ENCODE measurements at places on chromosomes 16 and 17.
A peak's percentile ranks its signal among the peaks of the same experiment; 100 is the strongest.

DNA sequence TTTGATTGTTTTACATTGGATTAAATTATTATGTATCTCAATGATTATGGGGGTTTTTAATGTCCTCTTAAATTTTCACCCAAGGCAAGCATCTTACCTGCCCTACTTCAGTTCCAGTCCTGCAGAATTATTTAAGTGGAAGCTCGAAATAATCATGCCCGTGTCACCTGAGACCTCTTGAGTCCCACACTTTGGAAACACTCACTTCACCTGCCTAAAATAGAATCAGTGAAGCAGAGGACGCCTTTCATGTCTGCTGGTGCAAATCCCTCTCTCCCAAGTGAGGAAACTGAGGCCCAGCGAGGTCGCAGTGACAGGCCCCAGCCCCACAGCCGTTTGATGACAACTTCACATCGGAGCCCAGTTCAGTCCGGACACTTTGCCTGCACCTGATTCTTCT, 284.6 kb downstream of the C16orf95 start:
- H3K27ac ChIP-seq: no peak overlapping the region
- H3K36me3 ChIP-seq: no peaks in the 10 kb centered on the region
- no peaks in the 10 kb centered on the region for H3K4me1 ChIP-seq
- H3K4me3 ChIP-seq: no peak overlapping the region
- no peak for ATAC-seq

- H3K27ac ChIP-seq: peak overlapping the region; percentile 38
- H3K27me3 ChIP-seq: no peaks in the 10 kb centered on the region
- H3K36me3 ChIP-seq: peaks cover 55% of the 10 kb centered on the region
- ATAC-seq: peak; percentile 26
- H3K4me1 ChIP-seq: peaks cover 8% of the 10 kb centered on the region
Observed at GRCh38 chr17:17139972-17140589, 66.1 kb downstream of the PLD6 start.

DNA sequence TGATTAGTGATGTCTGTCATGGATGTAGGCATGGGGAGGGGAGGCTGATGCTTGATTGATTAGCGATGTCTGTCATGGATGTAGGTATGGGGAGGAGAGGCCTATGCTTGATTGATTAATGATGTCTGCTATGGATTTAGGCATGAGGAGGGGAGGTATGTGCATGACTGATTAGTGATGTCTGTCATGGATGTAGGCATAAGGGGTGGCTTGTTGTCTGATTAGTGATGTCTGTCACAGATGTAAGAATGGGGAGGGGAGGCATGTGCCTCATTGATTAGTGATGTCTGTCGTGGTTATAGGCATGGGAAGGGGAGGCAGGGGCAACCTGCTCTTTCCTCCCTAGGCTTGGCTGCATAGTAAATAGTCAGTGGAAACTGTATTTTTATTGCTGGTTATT, 409.4 kb downstream of the HAPSTR1 start:
- H3K27me3 ChIP-seq: peaks cover 3% of the 10 kb centered on the region
- no peak for ATAC-seq
- no peak overlapping the region for H3K27ac ChIP-seq
- no peak overlapping the region for H3K4me3 ChIP-seq
- no peaks in the 10 kb centered on the region for H3K36me3 ChIP-seq

DNA sequence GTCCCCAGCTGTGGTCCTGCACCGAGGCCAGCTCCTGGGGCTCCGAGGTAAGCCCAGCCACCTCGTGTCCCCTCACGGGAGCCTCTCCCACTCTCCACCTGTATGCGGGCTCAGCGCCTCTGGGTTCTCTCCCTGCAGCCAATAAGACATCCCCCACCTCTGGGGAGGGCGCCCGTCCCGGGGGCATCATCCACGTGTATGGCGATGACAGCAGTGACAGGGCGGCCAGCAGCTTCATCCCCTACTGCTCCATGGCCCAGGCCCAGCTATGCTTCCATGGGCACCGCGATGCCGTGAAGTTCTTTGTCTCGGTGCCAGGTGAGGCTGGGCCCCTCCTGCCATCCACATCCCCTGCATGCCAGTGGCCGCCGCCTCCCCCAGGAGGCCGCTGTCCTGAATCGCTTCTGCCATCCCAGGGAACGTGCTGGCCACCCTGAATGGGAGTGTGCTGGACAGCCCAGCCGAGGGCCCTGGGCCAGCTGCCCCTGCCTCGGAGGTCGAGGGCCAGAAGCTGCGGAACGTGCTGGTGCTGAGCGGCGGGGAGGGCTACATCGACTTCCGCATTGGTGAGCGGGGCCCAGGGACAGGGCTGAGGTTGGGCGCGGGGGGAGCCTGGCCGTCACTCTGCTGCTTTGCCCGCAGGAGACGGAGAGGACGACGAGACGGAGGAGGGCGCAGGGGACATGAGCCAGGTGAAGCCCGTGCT, 3.1 kb downstream of the NME3 start:
- no peaks in the 10 kb centered on the region for H3K27me3 ChIP-seq
- H3K4me3 ChIP-seq: no peak overlapping the region
- peak overlapping the region; percentile 25 for H3K27ac ChIP-seq
- peaks cover 7% of the 10 kb centered on the region for H3K4me1 ChIP-seq
- no peak for ATAC-seq
- H3K36me3 ChIP-seq: peaks cover 36% of the 10 kb centered on the region

- H3K27me3 ChIP-seq: no peaks in the 10 kb centered on the region
- H3K4me3 ChIP-seq: no peak overlapping the region
- no peaks in the 10 kb centered on the region for H3K36me3 ChIP-seq
- no peak overlapping the region for H3K27ac ChIP-seq
Observed at GRCh38 chr17:82121660-82122629, 23.9 kb upstream of the FASN start.

GRCh38 chr16:69834807-69835466, 72.8 kb downstream of the WWP2 start:
- H3K36me3 ChIP-seq: peaks cover 32% of the 10 kb centered on the region
- no peak overlapping the region for H3K27ac ChIP-seq
- no peak overlapping the region for H3K4me3 ChIP-seq
- no peaks in the 10 kb centered on the region for H3K27me3 ChIP-seq

- no peak within 1 kb of the TSS for H3K4me3 ChIP-seq
- no peaks in the 10 kb centered on the region for H3K36me3 ChIP-seq
Observed at GRCh38 chr17:44267818-44268490, at the start of gene SLC4A1. TSS of gene SLC4A1 (minus strand) at chr17:44268135. CDS start at chr17:44262866, 5,269 bp downstream.

DNA sequence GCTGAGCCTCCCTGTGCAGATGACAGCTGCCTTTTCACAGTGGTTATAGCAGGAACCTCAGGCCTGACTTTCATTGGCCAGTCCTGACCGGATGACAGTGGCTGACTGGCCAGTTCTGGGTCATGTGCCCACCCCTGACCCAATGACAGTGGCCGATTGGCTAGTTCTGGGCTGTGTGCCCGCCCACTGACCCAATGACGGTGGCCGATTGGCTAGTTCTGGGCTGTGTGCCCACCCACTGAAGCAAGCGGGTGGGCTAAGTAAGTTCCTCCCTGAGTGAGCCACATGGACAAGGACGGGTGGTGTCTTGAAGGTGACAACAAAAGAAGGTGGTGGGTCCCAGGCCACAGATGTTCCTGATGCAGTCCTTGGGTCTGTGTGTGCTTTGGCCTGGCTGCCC, 9.5 kb downstream of the DEF8 start:
- peaks cover 11% of the 10 kb centered on the region for H3K36me3 ChIP-seq
- no peak overlapping the region for H3K4me3 ChIP-seq
- H3K4me1 ChIP-seq: no peaks in the 10 kb centered on the region
- no peaks in the 10 kb centered on the region for H3K27me3 ChIP-seq

GRCh38 chr17:10827898-10828552, 9.9 kb downstream of the PIRT start:
- H3K27me3 ChIP-seq: peaks cover 22% of the 10 kb centered on the region
- H3K4me1 ChIP-seq: no peaks in the 10 kb centered on the region
- no peaks in the 10 kb centered on the region for H3K36me3 ChIP-seq
- H3K27ac ChIP-seq: no peak overlapping the region
- H3K4me3 ChIP-seq: no peak overlapping the region

GRCh38 chr17:70060415-70060814, 14.6 kb upstream of the KCNJ16 start:
- no peaks in the 10 kb centered on the region for H3K36me3 ChIP-seq
- ATAC-seq: no peak
- no peak overlapping the region for H3K27ac ChIP-seq

DNA sequence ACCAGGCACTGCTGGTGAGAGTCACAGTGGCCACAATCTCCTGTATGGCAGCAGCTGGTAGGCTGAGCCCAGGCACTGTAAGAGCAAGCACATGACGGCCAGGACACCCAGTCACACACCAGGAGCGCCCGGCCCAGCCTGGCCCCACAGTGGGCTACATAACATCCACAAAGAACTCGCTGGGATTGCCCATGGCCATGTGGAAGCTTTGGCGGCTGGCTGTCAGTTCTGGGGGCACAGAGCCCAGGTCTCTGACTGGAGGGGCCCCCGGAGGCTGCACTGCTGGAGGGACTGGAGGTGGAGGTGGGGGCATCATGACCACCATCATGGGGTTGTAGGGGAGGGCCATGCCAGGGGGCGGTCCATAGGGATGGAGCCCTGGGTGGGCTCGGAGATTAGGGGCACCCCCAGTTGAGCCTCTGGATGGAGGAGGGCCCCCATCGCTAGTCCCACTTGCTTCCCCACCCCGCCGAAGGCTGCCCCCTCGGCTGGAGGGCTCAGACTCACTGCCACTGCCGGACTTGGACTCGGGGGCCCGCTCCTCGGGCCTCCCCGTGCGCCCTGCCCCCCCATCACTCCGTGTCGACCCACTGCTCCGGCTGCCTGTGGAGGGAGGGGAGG, 6.1 kb downstream of the ACADVL start:
- ATAC-seq: no peak
- peaks cover 17% of the 10 kb centered on the region for H3K4me1 ChIP-seq
- no peak overlapping the region for H3K27ac ChIP-seq
- no peak overlapping the region for H3K4me3 ChIP-seq
- H3K27me3 ChIP-seq: no peaks in the 10 kb centered on the region

DNA sequence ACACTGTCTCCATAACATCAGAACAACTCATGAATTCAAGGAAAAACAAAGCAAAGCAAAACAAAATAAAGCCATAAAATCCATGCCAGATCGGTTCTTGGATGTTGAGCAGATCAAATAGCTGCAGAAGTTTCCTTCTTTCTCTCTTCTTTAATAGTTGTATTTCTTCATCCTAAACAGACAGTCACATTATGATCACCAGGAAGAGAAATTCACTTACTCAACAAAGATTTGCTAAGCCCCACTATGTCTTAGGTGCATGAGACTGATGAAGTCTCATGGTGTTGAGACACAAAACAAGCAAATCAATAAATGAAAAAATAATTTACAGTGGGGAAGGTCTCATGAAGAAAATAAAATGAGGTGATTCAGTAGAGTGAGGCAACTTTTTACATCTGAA, 72.8 kb downstream of the WIPI1 start:
- ATAC-seq: no peak
- H3K36me3 ChIP-seq: no peaks in the 10 kb centered on the region
- H3K4me1 ChIP-seq: peaks cover 22% of the 10 kb centered on the region
- no peak overlapping the region for H3K27ac ChIP-seq
- no peaks in the 10 kb centered on the region for H3K27me3 ChIP-seq

DNA sequence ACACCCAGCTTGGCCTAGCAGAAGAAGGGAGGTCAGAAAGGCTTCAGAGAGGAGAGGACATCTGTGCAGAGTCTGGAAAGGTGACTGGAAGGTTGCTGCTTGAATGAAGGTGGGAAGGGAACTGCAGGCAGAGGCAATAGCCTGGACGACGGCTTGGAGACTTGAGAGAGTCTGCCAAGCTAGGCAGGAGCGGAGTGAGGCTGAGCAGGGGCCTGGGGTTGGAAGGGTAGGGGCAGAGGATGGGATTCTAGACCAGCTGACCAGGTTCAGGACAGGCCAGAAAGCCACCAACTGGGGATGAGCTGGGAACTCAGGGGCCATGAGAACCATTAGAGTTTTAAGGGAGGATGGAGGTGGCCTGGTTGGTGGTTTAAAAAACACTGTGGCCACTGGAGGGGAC, 339 bp upstream of the SGCA start:
- H3K4me3 ChIP-seq: no peak overlapping the region
- H3K36me3 ChIP-seq: no peaks in the 10 kb centered on the region
- no peak for ATAC-seq
- no peak overlapping the region for H3K27ac ChIP-seq

- H3K4me1 ChIP-seq: peaks cover 16% of the 10 kb centered on the region
- peaks cover 12% of the 10 kb centered on the region for H3K36me3 ChIP-seq
- H3K27ac ChIP-seq: peak overlapping the region; percentile 10
- ATAC-seq: no peak
Observed at GRCh38 chr17:2309338-2310154, 5.8 kb downstream of the SRR start.

- no peaks in the 10 kb centered on the region for H3K27me3 ChIP-seq
- H3K4me3 ChIP-seq: peak within 1 kb of the TSS; percentile 35
- H3K27ac ChIP-seq: no peak within 1 kb of the TSS
Observed at GRCh38 chr17:75587675-75588595, at the start of gene MYO15B. TSS of gene MYO15B (plus strand) at chr17:75587800. CDS start at chr17:75588058, 258 bp downstream.

GRCh38 chr17:4833178-4833940, at the start of gene MINK1:
TSS of gene MINK1 (plus strand) at chr17:4833340. CDS start at chr17:4833584, 244 bp downstream.
- peaks cover 17% of the 10 kb centered on the region for H3K36me3 ChIP-seq
- H3K4me1 ChIP-seq: peaks cover 29% of the 10 kb centered on the region
- ATAC-seq: peak; percentile 91
- H3K4me3 ChIP-seq: peak within 1 kb of the TSS; percentile 91
- H3K27me3 ChIP-seq: no peaks in the 10 kb centered on the region
- H3K27ac ChIP-seq: peak within 1 kb of the TSS; percentile 94

DNA sequence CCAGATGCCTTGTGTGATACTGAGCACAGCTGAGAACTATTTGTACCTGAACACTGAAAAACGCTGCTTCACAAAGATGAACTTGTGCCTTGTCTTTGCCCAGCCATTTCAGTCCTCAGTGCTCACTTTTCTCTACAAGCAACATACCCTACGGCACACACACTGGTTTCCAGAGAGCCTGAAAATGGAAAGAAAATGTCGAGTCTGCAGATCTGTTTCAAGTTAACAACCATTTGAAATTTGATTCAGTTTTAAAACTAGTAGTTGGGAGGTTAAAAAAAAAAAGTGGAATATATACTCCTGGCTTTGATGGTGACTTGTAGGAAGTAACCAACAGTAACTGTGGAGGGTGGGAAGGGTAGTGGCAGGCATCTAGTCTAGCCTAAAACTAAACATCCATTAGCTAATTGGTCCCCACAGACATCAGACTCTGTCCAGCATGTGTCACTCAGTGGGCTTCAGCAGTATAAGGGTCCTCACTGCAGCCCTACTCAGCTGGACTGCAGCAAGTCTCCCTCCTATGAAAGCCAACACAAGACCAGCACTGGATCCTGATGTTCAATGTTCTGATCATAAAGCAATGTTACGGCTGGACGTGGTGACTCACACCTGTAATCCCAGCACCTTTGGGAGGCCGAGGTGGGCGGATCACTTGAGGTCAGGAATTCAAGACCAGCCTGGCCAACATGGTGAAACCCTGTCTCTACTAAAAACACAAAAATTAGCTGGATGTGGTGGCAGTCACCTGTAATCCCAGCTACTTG, 27.1 kb downstream of the ERN1 start:
- H3K4me1 ChIP-seq: peaks cover 54% of the 10 kb centered on the region
- H3K4me3 ChIP-seq: peak overlapping the region; percentile 23
- peaks cover 52% of the 10 kb centered on the region for H3K36me3 ChIP-seq

GRCh38 chr17:6305613-6306360, 129.1 kb downstream of the AIPL1 start:
- ATAC-seq: no peak
- H3K27ac ChIP-seq: no peak overlapping the region
- H3K27me3 ChIP-seq: peaks cover 33% of the 10 kb centered on the region
- no peak overlapping the region for H3K4me3 ChIP-seq
- H3K4me1 ChIP-seq: no peaks in the 10 kb centered on the region

- ATAC-seq: no peak
- peaks cover 38% of the 10 kb centered on the region for H3K4me1 ChIP-seq
- H3K4me3 ChIP-seq: peak overlapping the region; percentile 84
- H3K36me3 ChIP-seq: peaks cover 7% of the 10 kb centered on the region
Observed at GRCh38 chr17:80604009-80604669, 59.5 kb downstream of the RPTOR start.
